ENCODE measurements at places on chromosomes 7 and 10.

GRCh38 chr7:105935250-105935649 is 27.8 kb upstream of the CDHR3 start:
- DNase-seq = no peak

- DNase-seq = no peak
Measured at GRCh38 chr7:141481971-141482370, 69.2 kb upstream of the AGK start.

DNA sequence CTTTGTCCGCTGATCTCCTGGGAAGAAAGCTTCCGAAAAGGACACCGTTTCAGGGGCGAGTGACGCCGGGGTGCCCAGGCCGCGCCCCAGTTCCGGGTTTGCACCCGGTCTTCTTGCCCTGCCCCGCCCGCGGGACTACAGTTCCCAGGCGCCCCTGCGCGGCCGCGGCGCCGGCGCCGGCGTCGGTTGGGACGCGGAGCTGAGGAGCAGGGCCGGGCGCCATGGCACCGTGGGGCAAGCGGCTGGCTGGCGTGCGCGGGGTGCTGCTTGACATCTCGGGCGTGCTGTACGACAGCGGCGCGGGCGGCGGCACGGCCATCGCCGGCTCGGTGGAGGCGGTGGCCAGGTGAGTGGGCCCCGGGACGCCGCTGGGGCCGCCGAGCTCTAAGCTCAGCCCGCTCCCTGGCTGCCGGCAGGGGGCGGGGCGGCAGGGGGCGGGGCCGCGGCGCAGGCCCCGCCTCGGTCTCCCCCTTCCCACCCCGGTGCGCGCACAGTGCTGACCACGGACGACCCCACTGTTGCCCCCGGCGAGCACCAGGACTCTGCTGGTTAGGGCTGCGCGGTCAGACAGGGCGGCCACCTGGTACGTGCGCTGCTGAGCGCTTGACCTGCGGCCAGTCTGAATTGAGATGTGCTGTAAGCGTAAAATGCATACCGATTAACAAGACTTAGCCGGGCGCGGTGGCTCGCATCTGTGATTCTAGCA is at the start of gene LHPP:
LHPP (plus strand) TSS at position 182 of the 706 bp plus-strand sequence; CDS start at position 222, 40 bp downstream.
- peak; percentile 88 for DNase-seq

DNA sequence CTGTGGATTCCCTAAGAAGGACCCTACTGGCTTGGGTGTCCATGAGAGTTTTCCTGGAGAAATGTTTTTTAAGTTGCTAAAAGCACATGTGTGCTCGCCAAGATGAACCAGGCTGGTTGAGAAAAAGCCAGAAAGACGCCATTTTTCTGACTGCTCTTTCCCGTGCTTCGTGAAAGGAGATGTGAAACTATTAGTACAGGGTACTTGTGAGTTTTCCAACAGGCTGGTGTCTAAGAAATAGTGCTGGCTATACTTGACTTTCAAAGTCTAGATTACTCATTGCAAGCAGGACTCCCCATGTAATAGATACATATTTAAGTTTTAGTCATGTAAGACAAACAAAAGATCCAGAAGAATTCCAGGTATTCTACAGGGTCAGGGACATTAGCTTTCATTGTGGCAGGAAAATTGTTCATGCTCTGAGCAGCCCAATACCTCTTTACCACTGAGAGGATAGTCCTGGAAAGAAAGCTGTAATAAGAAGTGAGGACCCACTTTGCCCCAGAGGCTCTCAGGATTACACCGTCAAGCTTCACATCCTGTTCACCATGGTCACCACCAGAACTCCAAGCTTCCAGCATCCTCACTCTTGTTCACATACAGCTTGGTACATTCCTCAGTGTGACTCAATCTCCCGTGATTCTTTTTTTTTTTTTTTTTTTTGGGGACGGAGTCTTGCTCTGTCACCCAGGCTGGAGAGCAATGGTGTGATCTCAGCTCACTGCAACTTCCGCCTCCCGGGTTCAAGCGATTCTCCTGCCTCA is 43.8 kb upstream of the ICA1 start:
- DNase-seq = no peak

DNA sequence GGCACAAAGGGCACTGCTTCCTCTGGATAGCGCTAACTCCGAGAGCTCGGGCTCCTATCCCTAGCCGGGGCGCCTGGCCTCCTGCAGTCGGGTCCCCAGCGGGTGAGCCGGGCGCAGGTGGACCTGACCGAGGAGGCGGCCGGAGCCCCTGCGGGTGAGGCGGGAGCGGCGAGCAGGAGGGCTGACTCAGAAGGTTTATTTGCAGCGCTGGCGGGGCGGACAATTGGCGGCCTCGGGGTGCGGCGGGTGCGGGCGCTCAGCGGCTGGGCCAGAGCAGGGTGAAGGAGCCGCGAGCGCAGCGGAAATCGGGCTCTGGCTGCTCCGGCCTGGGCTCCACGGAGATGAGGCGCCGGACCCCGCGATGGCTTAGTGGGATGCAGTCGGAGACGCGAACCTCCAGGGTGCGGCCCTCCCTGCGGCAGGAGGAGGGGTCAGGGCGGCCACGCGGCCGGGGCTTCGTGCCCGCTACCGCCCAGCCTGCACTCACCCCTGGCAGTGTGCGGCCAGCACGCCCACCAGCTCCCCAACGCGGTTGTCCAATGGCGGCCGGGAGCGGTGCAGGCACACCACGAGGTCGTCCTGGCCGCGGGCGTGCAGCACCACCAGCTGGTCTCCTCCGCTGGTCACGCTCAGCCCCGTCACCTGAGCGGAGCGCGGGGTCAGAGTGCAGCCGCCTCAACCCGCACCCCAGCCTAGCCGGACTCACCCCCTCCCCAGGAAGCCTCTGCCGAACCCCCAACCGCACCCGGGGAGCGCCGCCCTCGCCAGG is 16.1 kb downstream of the MYO1G start:
- DNase-seq = peak; percentile 78

DNA sequence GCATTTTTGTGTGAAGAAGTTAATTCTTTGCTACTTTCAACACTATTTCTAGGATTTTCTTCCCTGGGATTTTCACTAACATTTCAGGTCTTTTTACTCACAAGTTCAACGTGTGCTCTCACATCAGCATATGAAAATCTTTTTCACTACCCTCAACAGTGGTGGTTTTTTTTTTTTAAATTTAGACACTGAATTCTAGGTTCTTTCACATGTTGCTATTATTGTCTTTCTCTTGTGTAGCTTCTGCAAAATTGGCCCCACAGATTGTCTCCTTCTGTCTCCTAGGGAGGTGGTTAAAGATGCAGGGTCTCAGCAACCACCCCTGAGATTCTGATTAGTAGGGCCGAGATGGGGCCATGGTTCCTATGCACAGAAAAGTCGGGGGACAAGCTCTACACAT is 165.0 kb upstream of the GPR26 start:
- DNase-seq = no peak

DNA sequence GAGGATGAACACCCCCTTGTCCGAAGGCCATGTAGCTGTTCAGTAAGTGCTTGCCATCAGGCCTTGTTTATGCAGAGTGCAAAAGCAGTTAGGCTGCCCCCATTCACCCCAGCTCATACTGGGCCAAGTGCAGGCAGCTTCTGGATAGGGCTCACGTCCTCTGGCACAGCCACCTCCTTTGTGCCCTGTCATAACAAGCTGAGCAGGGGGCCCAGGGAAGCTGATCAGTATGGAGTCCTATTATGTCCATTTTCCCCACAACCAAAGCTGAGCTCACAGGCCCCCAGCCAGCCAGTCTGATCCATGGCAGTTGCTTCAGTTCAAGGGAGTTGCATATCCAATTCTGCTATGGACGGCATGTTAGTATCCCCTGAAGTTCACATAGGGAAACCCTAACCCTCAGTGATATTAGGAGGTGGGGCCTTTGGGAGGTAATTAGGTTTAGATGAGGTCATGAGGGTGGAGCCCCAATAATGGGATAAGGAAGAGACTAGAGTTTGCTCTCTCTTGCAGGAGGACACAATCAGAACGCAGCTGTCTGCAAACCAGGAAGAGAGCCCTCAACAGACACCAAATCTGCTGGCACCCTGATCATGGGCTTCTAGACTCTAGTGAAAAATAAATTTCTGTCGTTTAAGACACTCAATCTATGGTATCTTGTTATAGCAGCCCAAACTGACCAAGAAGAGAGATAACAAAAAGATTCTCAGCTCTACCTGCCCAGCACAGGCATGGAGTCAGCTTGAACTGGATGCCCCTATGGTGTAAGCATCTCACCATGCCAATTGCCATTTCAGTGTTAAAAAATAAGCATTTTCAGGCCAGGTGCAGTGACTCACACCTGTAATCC is 155.9 kb downstream of the FGFR2 start:
- no peak for DNase-seq

DNA sequence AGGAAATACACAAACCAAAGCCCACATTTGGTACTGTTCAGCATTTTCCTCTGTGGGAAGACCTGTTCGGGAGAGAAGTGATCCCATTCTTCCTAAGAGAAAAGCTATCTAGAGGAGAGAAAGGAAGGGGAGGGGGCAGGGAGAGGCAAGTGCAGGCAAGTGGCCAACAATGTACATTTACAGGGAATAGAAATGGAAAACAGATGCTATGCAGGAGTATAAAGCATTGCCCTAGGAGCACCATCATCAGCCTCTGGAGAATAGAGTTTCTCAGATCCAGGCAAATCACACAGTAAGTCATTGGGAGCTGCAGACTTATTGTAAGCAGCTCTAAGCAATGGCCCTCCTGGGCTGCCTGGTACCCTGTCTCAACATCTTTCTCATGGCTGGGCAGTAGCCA is 424.4 kb upstream of the AUTS2 start:
- DNase-seq = no peak

DNA sequence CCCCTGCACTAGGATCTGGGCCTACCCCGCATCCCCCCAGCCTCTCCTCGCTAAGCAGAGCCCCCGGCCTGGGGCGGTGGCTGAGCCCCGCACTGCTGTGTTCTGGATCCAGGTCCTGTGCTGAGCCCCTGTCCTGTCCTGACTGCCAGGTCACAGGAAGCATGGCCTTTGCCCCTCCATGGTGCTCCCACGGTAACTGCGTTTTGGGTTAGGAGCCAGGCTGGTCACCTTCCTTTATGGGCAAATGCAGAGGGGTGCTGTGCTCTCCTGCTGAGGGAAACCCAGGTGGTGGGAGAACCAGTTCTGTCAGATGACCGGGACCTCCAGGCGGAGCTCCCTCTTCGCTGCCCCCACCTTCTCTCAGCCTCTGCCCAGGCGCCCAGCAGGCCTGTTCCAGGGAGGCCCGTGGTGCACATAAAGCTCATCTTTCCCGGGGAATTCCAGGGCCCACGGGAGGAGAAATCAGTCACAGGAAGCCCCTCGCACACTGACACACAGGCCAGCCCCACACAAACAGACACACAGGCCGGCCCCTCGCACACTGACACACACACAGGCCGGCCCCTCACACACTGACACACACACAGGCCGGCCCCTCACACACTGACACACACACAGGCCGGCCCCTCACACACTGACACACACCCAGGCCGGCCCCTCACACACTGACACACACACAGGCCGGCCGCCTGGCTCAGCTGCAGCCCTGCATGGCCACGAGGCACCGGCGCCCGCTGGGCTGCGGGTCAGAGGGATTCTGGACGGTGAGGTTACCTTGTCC is 75.6 kb downstream of the CFAP46 start:
- DNase-seq = no peak

DNA sequence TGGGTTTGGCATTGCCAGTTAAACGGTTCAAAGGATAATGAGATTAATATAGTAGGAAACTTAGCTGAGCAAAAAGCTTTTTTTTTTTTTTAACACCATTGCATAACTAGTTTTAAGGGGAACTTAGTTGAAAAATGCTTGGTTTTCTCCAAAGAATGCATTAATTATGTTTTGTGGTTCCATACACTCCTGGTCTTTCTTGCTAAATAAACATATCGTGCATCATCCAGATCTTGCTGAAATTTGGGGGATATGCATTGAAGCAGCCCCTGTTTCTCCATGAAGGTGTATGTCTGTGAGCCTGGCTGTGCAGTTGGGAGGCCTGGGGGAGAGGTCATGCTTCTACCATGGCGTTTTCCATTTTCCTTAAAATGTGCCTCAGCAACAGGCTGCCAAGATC is 558.2 kb upstream of the GALNT17 start:
- DNase-seq = no peak

DNA sequence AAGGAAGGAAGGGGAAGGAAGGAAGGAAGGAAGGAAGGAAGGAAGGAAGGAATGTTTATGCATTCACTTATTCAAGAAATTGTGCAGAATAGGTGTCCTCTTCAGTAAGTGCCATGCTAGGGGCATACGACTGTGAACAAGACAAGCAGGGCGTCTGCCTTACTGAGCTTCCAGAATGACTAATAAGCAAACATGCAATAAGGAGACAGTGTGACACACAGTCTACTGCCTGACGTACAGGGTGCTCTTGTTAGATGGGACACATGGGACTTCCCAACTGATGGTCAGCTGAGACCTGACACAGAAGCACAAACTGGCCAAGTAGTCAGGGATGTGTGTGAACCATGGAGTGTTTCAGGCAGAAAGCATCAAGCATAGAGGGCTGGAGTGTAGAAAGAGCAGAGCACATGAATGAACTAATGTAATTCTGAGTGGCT is 18.2 kb downstream of the DNAJC12 start:
- no peak for DNase-seq

DNA sequence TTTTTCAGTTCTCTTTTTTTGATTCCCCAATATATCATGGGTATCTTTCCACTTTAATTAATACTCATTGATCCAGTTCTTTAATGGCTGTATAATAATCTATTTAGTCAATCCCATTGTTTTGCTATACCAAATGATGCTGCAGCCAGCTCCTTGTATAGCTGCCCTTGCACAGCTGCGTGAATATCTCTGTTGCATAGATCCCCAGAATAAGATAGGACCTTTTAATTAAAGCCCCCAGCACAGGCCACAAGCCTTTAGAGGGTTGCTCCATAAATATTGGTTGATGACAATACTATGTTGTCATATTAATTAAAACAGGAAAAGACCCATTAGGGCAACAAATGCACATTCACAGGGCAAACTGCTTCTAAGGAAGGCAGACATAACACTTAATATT is 57.9 kb downstream of the BUB3 start:
- DNase-seq = no peak

DNA sequence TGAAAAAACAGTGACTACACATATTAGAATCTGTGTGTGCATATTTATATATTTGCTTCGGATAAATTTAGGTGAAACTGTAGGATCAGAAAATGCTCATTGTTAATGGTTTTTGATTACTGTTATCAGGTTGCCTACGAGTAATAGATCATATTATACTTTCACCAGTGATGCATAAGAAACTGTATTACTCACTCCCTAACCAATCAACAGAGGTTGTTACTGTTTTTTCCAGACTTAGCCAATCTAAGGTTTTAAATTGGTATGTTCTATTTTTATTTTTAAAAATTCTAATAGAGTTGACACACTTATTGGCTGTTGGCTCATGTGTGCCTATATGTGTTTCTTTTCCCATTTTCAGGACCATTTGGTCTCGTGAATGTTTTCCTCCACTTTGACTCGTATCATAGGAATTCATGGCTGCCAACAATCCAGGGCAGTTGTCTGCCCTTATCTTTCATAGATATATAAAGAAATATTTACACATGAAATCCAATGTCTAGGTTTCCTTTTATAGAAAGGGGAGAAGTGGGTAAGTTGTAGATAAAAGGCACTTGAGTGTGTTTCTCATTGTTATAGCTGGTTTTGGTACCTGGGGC is 59.2 kb downstream of the ANLN start:
- DNase-seq = no peak

- no peak for DNase-seq
Measured at GRCh38 chr7:120400806-120401455, 128.0 kb downstream of the KCND2 start.
